ENCODE measurements at places on chromosomes 7 and 10.

DNA sequence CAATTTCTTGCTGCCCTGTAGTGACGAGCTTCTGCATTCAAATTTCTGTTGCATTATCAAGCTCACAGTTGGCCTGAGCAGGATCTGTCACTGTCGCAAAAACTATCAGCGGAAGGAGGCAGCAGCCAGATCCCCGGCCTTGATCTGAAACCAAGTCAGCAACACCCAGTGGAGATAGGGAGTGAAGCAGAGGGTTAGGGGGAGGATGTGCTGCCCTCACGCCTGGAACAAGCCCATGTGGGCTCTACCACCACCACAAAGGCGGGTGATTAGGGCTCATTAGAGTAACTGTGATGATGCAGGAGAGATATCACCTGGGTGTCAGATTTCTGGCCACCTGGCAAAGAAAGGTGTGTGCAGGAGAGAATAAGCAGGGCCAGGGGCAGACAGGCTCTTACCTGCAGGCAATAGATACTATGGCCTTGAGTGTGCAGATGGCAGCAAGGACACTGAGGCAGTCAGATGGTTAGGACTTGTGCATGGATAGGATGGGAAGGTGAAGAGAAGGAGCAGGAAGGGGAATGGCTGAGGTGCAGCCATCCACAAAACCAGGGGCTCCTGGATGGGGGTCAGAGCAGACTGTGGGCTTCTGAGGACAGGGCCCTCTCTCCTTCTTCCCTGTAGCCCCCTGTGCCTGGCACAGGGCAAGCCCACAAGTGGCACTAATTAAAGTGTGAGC, 417.3 kb downstream of the RPS24 start:
- DNase-seq: no peak

GRCh38 chr10:97018251-97019212, 167.2 kb downstream of the SLIT1 start:
- DNase-seq: no peak

GRCh38 chr7:103710247-103710646, 264.2 kb upstream of the SLC26A5 start:
- no peak for DNase-seq

DNA sequence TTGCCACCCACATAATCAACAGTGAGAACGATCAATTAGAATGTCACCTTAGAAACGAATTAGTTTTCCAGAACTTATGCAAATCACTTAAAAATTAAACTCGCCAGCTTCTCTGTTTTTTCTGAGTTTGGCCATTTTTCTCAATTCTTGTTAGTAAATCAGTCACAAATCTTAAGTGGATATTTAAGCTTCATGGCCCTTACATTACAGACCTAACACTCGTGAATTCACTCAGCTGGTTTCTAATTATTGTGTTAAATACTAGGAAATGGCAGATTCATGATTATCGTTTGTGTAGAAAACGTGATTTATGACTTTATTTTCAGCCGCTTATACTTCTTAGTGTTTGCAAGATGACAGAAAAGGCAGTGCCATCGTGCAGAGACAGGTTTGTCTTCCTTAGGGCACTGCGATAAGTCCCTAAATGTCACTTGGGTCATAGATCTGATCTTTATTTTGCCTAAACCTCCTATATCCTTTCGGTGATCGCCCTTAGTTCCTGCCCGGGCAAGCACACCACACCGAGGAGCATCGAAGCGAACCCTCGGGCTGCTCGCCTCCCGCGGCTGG, 587 bp upstream of the CELF2 start:
- no peak for DNase-seq

Measured in NCI-H1930 (cell line).